Thymus (tissue), 14 donors: ENCODE measurements at places on chromosomes 13 and 19.

GRCh38 chr13:37375071-37375470 lies 223.5 kb downstream of the POSTN start:
- no peaks in the 10 kb centered on the region for H3K36me3 ChIP-seq
- DNase-seq = no peak
- no peak overlapping the region for H3K4me3 ChIP-seq
- no peaks in the 10 kb centered on the region for H3K27me3 ChIP-seq
- H3K4me1 ChIP-seq = no peaks in the 10 kb centered on the region
- no peak overlapping the region for H3K27ac ChIP-seq

GRCh38 chr19:28636706-28637105 lies 576.2 kb downstream of the UQCRFS1 start:
- no peaks in the 10 kb centered on the region for H3K36me3 ChIP-seq
- no peak for DNase-seq
- no peak overlapping the region for H3K4me3 ChIP-seq

DNA sequence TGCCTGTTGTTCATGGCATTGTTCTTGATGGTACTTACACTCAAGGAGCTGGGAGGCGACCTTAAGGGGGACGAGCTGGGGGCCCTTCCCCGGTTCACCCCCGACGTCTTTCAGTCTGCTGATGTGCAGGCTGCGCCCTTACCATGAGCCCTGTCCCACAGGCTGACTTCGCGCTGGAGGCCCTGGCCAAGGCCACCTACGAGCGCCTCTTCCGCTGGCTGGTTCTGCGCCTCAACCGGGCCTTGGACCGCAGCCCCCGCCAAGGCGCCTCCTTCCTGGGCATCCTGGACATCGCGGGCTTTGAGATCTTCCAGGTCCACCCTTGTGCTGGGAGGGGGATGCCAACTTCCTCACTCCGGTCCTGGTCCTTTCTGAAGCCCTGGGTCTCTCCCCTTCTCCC lies 45.4 kb downstream of the MYH14 start:
- no peak overlapping the region for H3K4me3 ChIP-seq
- DNase-seq = no peak
- H3K36me3 ChIP-seq = no peaks in the 10 kb centered on the region
- no peaks in the 10 kb centered on the region for H3K27me3 ChIP-seq

DNA sequence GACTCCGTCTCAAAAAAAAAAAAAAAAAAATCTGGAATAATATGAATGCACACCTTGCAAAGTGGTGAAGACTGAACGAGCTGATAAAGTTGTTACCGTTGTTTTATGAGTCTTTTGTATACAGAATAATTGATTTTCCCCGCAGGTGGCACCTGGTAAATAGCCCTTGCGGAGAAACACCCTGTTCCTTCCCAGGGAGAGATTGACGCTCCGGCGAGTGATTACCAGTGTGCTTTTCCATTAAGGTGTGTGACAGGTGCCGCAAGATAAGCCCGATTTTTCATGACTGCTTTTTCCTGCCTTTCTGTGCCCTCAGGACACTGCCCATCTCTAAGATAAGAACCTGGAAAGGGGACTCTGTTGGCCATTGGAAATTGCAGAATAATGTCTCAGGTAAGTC lies 943 bp downstream of the ZNF302 start:
- H3K4me3 ChIP-seq = peak overlapping the region; percentile 83
- DNase-seq = no peak
- no peak overlapping the region for H3K27ac ChIP-seq
- peaks cover 26% of the 10 kb centered on the region for H3K36me3 ChIP-seq
- H3K4me1 ChIP-seq = peaks cover 5% of the 10 kb centered on the region

GRCh38 chr19:47445937-47446402 lies 25.7 kb downstream of the SLC8A2 start:
- H3K4me3 ChIP-seq = no peak overlapping the region
- H3K36me3 ChIP-seq = no peaks in the 10 kb centered on the region
- peak; percentile 61 for DNase-seq
- H3K27ac ChIP-seq = no peak overlapping the region
- peaks cover 91% of the 10 kb centered on the region for H3K27me3 ChIP-seq
- peaks cover 24% of the 10 kb centered on the region for H3K4me1 ChIP-seq

- peaks cover 66% of the 10 kb centered on the region for H3K27me3 ChIP-seq
- no peak for DNase-seq
- H3K4me1 ChIP-seq = no peaks in the 10 kb centered on the region
Measured at GRCh38 chr19:45591638-45592005, 7.0 kb upstream of the OPA3 start.

DNA sequence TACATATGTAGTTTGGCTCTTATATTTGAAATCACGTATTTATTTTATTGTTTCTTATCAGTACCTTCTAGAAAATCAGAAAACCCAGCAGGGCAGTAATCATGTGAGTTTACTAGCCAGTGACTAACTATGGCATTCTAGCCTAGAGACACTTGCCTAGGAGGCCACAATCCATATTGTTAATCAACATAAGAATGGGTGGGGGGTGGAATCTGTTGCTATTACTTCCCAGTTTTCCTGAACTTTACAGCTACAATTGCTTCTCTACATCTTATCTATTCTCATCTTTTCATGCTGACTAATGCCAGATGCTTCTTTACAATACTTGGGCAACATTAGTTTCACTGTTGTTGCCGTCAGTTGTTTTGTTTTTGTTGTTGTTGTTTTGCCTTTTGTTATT lies 18.7 kb upstream of the ATXN8OS start:
- H3K27ac ChIP-seq = no peak overlapping the region
- DNase-seq = no peak
- no peaks in the 10 kb centered on the region for H3K36me3 ChIP-seq
- no peaks in the 10 kb centered on the region for H3K4me1 ChIP-seq
- no peaks in the 10 kb centered on the region for H3K27me3 ChIP-seq
- H3K4me3 ChIP-seq = no peak overlapping the region
